H7 (cell line): ENCODE measurements at places on chromosomes 6 and 20.
A peak's percentile ranks its signal among the peaks of the same experiment; 100 is the strongest.

DNA sequence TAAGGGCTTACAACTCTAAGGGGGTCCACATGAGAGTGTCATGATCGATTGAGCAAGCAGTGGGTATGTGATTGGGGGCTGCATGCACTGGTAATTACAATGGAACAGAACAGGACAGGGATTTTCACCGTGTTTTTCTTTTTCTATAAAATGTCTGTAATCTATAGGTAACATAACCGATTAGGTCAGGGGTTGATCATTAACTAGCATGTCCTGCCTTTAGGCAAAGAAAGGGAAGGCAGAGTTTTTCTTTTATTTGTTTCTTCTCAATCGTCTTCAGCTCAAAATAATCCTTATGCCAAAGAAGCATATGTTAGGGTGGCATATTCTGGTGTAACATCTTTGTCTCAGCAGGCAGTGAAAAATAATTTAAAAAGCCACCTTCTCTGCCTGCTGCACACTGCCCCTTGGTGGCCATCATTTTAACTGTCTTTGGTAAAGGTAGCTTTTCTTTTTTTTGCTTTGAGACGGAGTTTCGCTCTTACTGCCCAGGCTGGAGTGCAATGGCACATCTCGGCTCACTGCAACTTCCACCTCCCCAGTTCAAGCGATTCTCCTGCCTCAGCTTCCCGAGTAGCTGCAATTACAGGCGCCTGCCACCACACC, 9.7 kb upstream of the CEP43 start:
- DNase-seq = no peak

GRCh38 chr6:17450832-17451231, 57.4 kb downstream of the CAP2 start:
- DNase-seq = no peak

DNA sequence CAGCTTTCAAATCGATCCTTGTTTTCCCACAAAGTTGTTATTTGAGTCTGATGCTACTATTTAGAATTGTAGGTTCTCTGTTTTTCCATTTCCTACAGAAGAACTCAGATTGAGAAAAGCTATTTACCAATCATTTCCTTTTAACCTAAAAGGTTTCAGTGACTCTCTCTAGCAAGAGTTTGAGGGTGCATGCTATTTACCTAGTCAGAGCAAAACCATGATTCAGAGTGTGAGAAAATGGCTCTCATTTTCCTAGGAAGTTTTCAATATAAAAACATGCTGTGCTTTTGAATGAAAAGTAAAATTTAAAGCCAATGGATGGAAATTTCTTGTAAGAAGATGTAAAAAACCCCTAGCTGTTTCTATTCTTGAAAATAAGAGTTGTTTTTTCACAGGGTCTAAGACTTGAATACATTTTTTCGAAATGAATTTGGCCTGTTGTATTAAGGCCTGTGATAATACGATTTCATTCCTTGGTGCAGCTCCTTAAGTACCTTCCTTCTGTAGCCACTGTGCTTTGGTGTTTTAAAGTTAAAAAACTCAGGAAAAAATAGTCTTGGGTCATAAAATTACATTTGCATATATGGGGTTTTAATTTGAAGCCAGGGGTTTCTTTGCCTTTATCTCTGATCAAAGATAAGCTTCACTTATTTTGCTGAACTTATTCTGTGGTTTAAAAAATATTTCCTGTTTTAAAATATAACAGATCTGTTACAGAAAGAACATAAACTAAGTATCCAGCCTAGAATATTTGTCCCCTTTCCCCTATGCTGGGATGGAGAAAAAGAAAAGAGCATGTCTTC, 18.0 kb upstream of the RSPH3 start:
- no peak for DNase-seq

GRCh38 chr6:128240024-128240428, 280.4 kb downstream of the PTPRK start:
- DNase-seq = no peak

DNA sequence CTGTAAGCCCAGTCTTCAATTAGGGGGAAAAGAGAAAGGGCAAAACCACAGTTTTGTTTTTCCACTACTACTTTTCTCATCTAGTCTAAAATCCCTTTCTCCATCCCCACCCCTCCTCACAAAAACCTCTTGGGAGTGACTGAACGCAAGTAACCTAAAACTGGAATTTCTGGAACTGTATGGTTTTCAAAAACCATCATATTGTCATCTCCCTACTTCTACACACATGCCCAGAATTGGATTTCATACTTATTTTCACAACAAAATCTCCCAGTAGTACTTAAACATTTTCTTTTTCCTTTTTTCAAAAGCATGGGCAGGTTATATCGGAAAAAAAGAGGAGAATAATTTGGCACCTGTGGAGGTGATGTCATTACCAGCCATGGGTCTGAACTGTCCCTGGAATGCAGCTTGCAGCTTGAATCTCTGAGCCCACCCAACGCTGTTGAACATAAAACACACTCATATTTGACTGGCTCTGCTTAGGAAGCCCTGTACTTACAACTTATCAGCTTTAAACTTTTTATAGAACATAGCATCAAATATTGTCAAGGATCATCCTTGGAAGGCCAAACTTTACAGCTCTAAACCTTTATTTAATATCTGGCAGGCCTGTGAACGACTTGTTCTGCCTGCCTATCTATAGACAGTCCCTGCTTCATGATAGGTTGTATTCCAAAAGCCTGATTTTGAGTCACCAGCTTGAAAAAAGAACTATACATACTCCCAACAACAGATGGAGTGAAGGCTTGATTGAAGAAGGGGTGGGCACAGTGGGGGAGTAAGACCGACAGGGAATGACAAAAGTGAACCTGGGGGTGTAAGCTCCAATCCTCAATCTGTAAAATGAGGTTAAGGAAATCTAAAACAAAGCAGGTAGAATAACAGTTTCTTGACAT, 59.3 kb downstream of the EPB41L2 start:
- DNase-seq = peak; percentile 18

GRCh38 chr6:153804755-153805330, 234.2 kb upstream of the OPRM1 start:
- DNase-seq = no peak

DNA sequence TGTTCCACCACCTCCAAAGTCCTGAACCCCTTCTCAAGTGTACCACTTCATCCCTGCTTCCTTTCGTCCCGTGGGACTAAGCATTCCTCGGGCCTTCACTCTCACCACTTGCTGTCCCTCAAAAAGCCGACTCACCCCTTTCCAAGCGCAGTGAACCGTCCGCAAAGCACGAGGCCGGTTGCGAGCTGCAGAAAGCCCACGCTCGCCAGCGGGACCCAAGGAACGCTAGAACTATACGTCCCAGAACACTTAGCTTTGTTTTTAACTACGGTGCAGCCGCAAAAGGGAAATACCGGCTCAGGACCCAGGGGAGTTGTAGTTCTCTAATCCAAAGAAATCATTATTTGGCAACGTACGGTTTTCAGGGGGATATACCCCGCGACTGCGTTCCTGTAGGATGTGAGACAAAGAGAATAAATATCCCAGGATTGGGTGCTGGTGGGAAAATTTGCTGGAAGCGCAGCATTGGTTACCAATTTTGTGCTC, 416 bp upstream of the POLR1H start:
- peak; percentile 29 for DNase-seq

GRCh38 chr6:166424431-166424830, 41.7 kb upstream of the MPC1 start:
- no peak for DNase-seq

DNA sequence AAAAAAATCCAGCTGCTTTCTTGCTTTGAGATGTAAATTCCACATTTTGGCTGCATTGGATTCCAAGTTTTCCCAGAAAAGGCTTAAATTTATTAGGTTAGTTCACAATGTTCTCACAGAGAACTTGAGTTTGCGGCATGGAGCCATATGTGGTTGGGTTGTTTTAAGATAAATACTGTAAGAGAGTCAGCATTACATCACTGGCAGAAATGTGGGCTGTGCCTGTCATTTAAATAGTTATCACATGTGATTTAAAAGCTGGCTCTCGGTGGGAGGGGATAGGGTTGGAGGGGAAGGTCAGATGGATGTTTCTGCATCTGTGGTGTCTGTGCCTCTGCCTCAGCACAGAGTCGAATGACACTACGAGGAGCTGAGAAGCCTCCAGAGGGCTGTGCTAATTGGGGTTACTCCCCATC, 73.8 kb upstream of the SCP2D1 start:
- peak; percentile 56 for DNase-seq

GRCh38 chr6:40440053-40440452, 147.1 kb downstream of the LRFN2 start:
- no peak for DNase-seq

DNA sequence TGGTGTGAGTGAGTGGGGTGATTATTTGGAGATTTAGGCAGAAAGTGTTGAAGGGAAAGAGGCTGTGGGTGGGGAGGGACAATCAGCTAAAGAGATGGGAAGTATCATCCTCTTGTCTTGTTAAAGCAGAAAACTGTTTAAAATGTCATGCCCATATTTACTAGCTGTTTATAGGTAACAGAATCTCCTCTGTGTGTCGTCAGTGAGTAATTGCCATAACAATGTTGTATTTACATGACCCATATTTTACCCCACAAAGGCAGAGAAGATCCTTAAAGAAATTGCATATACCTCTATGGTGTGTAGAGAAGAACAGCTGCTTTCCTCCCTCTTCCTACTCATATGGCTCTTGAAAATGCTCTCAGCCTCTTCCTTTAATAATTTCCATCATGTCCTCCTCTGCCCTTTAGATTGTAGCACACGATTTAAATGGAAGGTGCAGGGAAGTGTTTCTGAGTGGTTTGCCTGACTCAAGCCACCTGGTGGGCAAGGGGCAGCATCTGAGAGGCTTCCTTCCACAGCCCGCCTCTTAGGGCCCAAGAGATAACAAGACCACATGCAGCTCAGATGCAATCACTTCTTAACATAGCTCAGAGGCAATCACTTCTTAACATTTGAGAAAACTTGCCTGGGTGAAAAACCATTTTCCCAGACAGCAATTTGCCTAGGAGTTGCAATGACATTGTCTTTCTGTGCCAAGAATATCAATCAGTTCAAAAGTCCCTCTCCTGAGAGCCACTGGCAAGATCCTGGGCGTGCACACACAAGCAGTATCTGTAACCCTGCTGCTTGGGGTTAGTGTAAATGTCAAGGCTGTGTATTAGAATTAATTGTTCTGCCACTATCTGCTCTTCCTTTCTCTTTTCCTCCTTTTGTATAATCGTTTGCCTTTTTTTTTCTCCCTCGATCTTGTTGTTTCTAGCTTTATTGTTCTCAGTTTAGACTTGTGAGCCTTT, 44.1 kb upstream of the EDN1 start:
- DNase-seq = peak; percentile 26

- no peak for DNase-seq
Measured at GRCh38 chr6:44538131-44538806, 150.8 kb downstream of the CDC5L start.

DNA sequence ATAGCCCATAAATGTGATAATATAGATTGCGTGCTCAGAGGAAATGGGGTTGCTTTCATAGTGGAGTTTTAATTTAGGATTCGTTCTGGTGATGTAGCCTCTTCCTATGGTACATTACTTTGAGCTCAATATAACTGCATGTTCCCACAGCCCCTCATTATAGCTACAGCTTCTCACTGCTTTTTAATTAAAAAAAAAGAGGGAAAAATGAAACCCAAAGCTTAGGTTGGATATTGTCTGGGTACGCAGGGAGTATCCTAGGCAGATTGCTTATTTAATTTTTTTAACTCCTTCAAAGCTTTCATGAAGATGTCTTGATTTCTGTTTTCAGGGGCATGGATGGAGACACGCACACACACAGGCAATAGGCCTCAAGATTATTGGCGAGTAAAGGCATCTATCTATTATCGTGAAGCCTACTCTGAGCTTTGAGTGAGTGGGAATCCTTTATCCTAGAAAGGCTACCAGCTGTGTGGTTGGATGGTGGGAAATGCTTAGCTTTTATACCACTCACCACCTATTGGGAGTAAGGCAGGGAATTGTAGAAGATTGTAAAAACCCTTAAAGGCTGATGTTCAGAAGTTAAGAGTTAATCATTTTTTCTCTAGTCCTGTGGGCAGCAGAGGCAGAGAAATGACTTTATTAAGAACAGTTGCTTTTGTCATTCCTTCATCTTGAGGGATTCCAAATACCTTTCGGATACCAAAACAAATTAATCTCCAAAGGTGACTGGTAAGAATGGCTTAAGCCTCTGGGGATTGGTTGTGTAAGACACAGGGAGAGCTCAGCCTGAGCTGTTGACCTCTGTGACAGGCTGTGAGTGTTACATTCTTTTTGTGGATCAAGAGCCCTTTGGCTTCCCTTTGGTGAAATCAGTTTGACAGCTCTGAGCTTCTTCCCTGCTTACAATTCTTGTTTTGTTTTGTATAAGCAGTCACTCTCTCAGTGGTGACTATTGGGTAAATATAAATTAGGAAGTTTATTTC, 33.4 kb downstream of the CTNNBL1 start:
- peak; percentile 29 for DNase-seq

DNA sequence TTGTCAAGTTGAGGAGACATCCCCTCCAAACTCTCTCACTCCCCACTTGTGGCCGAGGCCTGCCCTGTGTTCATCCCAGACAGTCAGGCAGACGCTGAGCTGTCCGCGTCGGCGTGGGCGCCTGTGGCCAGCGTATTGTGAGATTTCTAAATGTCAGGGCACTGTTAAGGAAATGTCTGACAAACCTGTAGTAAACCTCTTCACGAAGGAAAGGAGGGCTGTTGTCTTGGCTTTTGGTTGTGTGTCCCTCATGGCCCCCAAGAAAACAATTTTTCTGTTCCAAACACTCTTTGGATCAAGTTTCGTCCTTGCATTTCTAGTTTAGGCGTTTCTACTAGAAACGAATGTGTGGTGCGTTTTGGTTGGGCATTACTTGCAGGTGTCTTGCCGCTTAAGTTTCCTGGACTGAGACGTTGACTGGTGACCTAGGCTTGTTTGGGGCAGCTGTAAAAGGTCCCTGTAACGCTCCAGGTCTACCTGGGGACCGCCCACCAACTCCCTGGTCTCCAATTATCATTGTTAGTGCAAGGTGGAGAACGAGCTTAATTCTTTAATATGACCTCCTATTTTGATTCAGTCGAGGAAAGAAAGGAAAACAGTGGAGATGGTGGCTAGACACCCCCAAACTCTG, 8.7 kb upstream of the POU3F2 start:
- DNase-seq = no peak

DNA sequence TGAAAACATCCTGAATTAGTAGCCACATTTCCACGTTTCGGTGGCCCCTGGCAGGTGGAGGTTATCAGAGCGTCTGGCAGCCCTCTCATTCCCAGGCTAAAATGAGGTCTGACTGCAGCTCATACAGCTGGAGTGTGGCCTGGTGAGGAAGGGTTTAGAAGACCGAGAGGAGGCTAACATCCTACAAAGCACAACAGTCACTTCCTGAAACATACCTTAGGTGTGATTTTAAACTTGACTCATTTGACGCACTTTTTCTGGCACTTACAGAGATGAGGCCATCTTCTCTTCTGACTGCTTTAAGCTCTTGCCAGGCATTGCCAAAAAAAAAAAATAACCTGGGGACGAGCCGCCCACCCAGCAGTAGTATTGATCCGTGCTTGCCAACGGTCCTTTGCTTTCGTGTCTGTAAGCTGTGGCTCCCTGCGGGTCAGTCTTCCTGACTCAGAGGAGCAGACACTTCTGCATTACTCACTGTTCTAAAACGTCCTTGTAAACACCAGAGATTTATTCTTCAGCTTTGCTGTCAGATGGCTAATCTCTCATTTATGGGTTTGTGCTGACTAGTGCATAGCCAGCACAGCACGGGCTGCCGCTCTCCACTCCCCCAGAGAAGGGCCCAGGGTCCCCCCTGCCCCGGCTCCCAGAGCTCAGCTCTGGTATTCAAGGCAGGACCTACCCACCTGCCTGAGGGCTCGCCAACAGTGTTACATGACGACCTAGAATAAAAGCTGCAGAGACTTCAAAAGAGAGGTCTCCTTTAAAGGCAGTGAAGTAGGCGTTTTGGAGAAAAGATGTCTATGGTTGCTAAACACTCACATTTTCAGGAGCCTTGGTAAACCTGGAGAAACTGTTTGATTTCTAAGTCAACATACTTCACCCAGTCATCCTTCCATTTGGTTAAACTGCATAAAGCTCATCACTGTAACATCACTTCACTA, 78.5 kb upstream of the FRMD1 start:
- DNase-seq = peak; percentile 69
